ENCODE measurements at places on chromosomes 12 and 14. TPM values are rescaled to one million over a fixed set of nuclear protein-coding genes. Genes with fewer than 3 reads are reported as not detected.

DNA sequence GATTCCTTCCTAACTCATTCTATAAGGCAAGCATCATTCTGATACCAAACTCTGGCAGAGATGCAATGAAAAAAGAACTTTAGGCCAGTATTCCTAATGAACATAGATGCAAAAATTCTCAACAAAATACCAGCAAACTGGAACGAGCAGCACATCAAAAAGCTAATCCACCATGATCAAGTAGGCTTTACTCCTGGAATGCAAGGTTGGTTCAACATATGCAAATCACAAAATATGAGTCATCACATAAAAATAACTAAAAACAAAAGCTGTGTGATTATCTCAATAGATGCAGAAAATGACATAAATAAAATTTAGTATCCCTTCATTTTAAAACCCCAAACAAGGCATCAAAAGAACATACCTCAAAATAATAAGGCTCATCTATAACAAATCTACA lies 98.9 kb downstream of the ACSS3 start:
- DNase-seq: no peak
- no peak overlapping the region for H3K4me3 ChIP-seq
- no peak overlapping the region for H3K27ac ChIP-seq
- no peaks in the 10 kb centered on the region for H3K4me1 ChIP-seq
- no peaks in the 10 kb centered on the region for H3K27me3 ChIP-seq
- no peaks in the 10 kb centered on the region for H3K36me3 ChIP-seq

Gene PLXNC1
- 4.8 TPM for total RNA-seq

Gene KRT2
- total RNA-seq: not detected

Gene CLEC2A
- total RNA-seq: not detected

DNA sequence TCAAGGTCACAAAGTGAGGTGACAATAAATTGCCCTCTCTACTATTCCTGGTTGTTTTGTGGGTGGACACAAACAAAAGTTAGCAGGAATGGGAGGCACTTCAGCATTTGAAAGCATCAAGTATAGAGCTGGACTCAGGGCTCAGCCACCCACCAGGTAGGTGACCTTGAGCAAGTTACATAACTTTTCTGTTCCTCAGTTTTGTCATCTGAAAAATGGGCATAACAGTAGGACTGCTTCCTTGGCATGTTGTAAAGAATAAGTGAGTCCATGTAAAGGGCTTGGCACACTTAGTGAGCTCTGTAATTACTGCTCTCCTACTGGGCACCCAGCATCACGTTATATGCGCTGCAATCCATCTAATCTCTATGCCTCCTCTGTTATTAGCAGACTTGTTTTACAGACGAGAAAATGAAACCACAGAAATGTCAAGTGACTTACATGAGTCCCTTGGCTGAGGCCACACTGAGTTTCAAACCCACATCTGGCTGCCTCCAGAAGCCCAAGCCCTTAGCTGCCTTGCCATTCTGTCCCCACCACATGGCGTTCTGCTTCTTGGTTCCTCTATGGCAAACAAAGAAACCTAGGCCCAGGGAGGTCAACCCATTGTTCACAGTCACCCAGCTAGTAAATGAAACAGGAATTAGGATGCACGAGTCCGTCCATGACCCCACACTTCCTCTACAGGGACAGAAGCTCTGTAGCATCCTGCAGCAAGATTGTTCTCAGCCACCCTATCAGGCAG lies 63.2 kb upstream of the SLC24A4 start:
- H3K4me1 ChIP-seq: no peaks in the 10 kb centered on the region
- no peak overlapping the region for H3K4me3 ChIP-seq

Gene RERG
- 12.6 TPM for total RNA-seq

- H3K27ac ChIP-seq: no peak overlapping the region
- no peak overlapping the region for H3K4me3 ChIP-seq
- no peak for DNase-seq
- H3K27me3 ChIP-seq: no peaks in the 10 kb centered on the region
Observed at GRCh38 chr14:71487449-71487848, 444.8 kb upstream of the RGS6 start.

GRCh38 chr14:57091030-57091608 lies 177.6 kb downstream of the EXOC5 start:
- H3K36me3 ChIP-seq: no peaks in the 10 kb centered on the region
- no peak overlapping the region for H3K4me3 ChIP-seq
- H3K4me1 ChIP-seq: no peaks in the 10 kb centered on the region
- DNase-seq: no peak
- H3K27me3 ChIP-seq: no peaks in the 10 kb centered on the region
- H3K27ac ChIP-seq: no peak overlapping the region

DNA sequence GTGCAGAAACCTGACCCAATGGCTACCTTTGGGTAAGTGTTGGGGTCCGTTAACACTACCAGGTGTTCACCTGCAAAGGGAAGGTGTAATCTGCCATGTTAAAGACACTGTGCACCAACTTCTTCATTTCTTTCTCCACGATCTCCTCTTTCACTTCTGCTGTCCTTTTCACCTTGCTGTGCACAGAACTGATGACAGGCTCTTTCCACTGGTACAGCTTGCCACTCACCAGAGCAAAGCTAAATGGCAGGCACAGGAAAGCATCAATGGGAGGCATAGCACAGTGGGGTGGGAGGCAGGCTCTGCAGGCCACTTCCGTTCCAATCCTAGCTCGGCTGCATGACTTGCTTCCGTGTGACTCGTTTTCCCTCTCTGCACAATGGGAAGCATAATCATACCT lies 2.6 kb upstream of the C12orf76 start:
- H3K4me1 ChIP-seq: peaks cover 9% of the 10 kb centered on the region
- no peaks in the 10 kb centered on the region for H3K36me3 ChIP-seq
- DNase-seq: no peak
- no peak overlapping the region for H3K27ac ChIP-seq

Gene CCDC88C
- total RNA-seq: 29.5 TPM

DNA sequence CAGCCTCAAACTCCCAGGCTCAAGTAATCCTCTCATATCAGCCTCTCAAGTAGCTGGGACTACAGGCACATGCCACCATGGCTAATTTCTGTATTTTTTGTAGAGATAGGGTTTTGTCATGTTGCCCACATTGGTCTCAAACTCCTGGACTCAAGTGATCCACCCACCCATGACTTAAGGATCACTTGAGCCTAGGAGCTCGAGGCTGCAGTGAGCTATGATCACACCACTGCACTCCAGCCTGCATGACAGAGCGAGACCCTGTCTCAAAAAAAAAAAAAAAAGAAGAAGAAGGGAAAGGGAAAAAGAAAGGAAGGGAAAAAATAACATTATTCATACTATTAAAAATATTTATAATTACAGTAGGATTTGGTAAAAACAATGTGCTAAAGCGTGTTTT lies 19.2 kb downstream of the EPS8 start:
- DNase-seq: no peak
- H3K27me3 ChIP-seq: no peaks in the 10 kb centered on the region
- H3K4me1 ChIP-seq: peaks cover 58% of the 10 kb centered on the region
- H3K4me3 ChIP-seq: no peak overlapping the region

- peak; percentile 95 for DNase-seq
- H3K36me3 ChIP-seq: no peaks in the 10 kb centered on the region
- peaks cover 31% of the 10 kb centered on the region for H3K27me3 ChIP-seq
- H3K4me3 ChIP-seq: peak overlapping the region; percentile 37
- peaks cover 17% of the 10 kb centered on the region for H3K4me1 ChIP-seq
Observed at GRCh38 chr12:132189378-132190011, 45.2 kb downstream of the NOC4L start.

Gene ADCY4
- total RNA-seq: 10.8 TPM

GRCh38 chr12:107360482-107360881 lies 267.1 kb upstream of the CRY1 start:
- DNase-seq: no peak
- H3K27me3 ChIP-seq: no peaks in the 10 kb centered on the region
- no peak overlapping the region for H3K4me3 ChIP-seq
- H3K36me3 ChIP-seq: no peaks in the 10 kb centered on the region
- H3K4me1 ChIP-seq: no peaks in the 10 kb centered on the region

DNA sequence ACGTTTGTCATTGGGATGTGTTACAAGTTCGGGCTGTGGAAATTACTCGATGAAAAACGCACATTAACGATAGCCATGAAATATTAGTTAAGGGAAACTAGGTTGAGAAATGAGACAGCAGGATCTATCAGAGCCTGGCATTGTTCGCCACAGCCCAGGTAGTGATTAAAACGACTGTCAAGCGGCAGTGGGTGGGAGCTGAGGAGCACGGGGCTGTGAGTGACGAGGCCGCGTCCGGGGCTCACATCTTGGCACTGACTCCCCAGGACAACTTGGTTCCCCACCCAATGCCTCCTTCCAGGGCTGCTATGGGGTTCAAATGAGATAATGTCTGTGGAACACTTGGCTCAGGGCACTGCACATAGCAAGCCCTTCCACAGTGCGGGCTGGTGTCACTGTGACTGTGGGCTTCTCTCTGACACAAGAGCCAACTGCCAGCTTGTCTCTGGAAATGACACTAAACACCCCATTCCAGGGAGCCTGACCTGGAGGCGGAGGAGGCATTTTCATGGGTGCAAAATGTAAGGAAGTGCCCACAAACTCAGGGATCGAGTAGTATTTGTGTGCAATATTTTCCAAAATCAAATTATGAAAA lies 19.3 kb downstream of the MMAB start:
- no peak overlapping the region for H3K4me3 ChIP-seq
- no peak for DNase-seq
- H3K27me3 ChIP-seq: peaks cover 44% of the 10 kb centered on the region
- no peaks in the 10 kb centered on the region for H3K36me3 ChIP-seq

Gene CMTM5
- total RNA-seq: not detected

DNA sequence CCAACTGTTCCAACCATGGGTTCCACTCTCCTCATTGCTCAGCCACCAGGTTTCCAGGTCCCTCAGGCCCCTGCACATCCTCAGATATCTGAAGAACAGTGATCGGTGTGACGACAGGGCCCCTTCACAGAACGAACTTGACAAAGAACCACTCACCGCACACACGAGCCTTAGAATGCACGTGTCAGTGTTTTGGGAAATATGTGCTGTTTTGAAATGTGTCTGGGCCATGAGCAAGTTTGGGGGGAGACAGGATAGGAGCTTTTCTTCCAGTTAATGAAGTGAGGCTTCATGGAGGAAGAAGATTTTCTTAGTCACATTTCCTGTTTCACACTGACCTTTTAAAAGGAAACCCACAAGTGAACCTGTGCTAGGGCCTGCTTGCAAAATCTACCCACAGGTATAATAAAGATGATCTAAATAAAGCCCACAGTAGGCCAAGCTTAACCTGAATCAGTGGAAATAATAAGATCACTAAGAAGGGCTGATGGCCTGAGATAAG lies 58.6 kb downstream of the ZFP36L1 start:
- H3K4me3 ChIP-seq: no peak overlapping the region
- H3K27ac ChIP-seq: peak overlapping the region; percentile 62
- no peaks in the 10 kb centered on the region for H3K36me3 ChIP-seq
- no peak for DNase-seq

DNA sequence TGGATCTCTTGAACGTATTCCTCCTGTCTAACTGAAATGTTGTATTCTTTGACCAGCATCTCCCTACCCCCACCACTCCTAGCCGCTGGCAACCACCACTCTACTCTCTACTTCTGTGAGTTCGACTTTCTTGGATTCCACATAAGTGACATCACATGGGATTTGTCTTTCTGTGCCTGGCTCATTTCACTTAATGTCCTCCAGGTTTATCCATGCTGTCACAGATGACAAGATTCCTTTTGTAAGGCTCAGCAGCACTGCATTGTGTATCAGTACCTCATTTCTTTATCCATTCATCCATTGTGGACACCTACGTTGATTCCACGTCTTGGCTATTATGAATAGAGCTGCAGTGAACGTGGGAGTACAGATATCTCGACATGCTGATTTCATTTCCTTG lies 10.5 kb downstream of the PRKAB1 start:
- DNase-seq: no peak
- no peaks in the 10 kb centered on the region for H3K27me3 ChIP-seq
- H3K27ac ChIP-seq: peak overlapping the region; percentile 76
- peaks cover 18% of the 10 kb centered on the region for H3K4me1 ChIP-seq

DNA sequence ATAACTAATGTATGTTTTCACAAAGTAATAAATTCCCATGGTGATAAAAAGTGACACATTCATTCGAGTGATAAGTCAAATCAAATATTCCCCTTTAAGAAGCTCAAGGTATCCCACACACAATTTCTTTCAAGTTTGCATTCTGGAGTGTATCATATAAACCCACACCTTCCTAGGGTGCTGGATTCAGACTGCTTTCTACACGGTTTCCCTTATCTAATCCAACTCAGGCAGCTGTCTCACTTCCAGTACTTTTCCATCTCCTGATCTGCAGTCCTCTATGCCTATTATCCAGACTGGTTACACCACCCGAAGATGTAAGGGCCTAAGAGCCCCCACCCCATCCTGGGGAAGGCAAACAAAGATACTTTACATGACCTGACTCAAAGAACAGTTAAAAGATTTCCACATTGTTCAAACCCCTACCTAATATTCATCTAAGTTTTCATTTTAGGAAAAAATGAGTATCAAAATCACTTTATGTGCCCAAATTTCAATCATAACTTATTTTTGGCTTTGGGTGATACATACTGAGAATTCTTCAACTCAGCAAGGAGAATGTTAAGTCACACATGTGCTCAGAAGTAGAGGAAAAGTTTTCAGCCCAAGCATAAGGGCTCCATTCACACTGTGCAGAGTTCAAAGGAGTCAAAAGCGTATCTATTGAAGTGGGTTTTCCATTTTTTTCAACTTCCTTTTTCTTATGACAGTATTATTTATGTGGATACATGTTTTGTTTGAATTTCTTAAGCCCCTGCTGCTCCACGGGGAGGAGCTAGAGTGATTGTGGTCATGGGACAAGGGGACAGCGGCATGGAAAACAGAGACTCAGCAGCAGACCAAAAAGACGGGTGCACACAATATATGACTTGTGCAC lies 41.8 kb downstream of the CORO1C start:
- peak overlapping the region; percentile 87 for H3K27ac ChIP-seq
- peaks cover 59% of the 10 kb centered on the region for H3K4me1 ChIP-seq
- peak; percentile 27 for DNase-seq
- no peaks in the 10 kb centered on the region for H3K36me3 ChIP-seq

- H3K27ac ChIP-seq: no peak overlapping the region
- H3K36me3 ChIP-seq: no peaks in the 10 kb centered on the region
- no peak overlapping the region for H3K4me3 ChIP-seq
- no peaks in the 10 kb centered on the region for H3K4me1 ChIP-seq
- no peak for DNase-seq
Observed at GRCh38 chr12:95136598-95136997, 63.2 kb upstream of the NR2C1 start.

Gene CPNE6
- not detected for total RNA-seq

Gene PRB2
- total RNA-seq: not detected

DNA sequence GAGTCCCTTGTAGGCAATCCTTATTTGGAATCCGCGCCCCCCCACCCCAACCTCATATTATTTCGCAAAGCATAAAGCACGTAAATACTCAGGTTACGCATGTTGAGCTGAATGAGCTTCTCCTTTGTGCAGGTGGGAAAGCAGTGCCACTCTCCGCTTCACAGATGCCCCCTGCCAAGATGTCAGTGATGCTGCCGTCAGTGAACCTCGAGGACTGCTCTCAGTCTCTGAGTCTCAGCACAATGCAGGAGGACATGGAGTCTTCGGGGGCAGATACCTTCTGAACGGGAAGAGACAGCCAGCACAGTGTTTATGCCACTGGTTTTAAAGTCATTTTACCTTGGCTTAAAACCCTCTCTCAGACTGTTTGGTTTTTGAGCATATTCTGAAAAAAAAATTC lies 90.1 kb upstream of the DACT1 start:
- H3K27me3 ChIP-seq: no peaks in the 10 kb centered on the region
- no peaks in the 10 kb centered on the region for H3K4me1 ChIP-seq
- no peaks in the 10 kb centered on the region for H3K36me3 ChIP-seq
- DNase-seq: no peak
- H3K27ac ChIP-seq: no peak overlapping the region
- no peak overlapping the region for H3K4me3 ChIP-seq
